ENCODE measurements at places on chromosomes 16 and 17. TPM values are rescaled to one million over a fixed set of nuclear protein-coding genes. Genes with fewer than 3 reads are reported as not detected.

RUNDC3A gene
- total RNA-seq = 44.0 TPM

MGAT5B gene
- total RNA-seq = 18.1 TPM

CLDN6 gene
- total RNA-seq = not detected

SEC14L5 gene
- total RNA-seq = 4.5 TPM

ABCC12 gene
- total RNA-seq = 0.11 TPM

STH gene
- total RNA-seq = 3.1 TPM

C17orf67 gene
- 2.0 TPM for total RNA-seq

UTS2R gene
- total RNA-seq = not detected

TAT gene
- total RNA-seq = 0.10 TPM

OTOA gene
- total RNA-seq = 0.61 TPM

GRCh38 chr17:43789482-43789881 is 9.2 kb downstream of the CFAP97D1 start:
- H3K27me3 ChIP-seq = no peaks in the 10 kb centered on the region
- no peak for DNase-seq
- no peaks in the 10 kb centered on the region for H3K4me1 ChIP-seq

DNA sequence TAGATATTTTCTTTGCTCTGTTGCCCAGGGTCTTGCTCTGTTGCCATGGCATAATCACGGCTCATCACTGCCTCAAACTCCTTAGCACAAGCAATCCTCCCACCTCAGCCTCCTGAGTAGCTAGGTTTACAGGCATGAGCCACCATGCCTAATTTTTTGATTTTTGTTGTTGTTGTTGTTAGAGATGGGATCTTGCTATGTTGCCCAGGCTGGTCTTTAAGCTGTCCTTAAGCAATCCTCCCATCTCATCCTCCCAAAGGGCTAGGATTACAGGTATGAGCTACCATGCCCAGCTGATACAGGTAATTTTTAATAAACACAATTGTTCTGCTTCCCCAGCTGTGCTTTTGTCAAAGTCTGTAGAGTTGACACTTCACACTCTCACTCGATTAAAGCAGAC is 159.3 kb downstream of the PARN start:
- H3K36me3 ChIP-seq = no peaks in the 10 kb centered on the region
- H3K4me1 ChIP-seq = no peaks in the 10 kb centered on the region
- H3K27me3 ChIP-seq = no peaks in the 10 kb centered on the region
- DNase-seq = no peak
- H3K4me3 ChIP-seq = no peak overlapping the region
- H3K27ac ChIP-seq = no peak overlapping the region

- H3K27ac ChIP-seq = no peak overlapping the region
- no peaks in the 10 kb centered on the region for H3K27me3 ChIP-seq
- no peaks in the 10 kb centered on the region for H3K36me3 ChIP-seq
- no peak for DNase-seq
- no peaks in the 10 kb centered on the region for H3K4me1 ChIP-seq
These were observed 60.6 kb downstream of the C16orf82 start for GRCh38 chr16:27127308-27127707.

GRCh38 chr16:68298907-68299561 is 11.7 kb downstream of the SLC7A6OS start:
- no peak overlapping the region for H3K27ac ChIP-seq
- DNase-seq = no peak
- peaks cover 54% of the 10 kb centered on the region for H3K36me3 ChIP-seq
- H3K4me3 ChIP-seq = no peak overlapping the region
- H3K27me3 ChIP-seq = no peaks in the 10 kb centered on the region

DNA sequence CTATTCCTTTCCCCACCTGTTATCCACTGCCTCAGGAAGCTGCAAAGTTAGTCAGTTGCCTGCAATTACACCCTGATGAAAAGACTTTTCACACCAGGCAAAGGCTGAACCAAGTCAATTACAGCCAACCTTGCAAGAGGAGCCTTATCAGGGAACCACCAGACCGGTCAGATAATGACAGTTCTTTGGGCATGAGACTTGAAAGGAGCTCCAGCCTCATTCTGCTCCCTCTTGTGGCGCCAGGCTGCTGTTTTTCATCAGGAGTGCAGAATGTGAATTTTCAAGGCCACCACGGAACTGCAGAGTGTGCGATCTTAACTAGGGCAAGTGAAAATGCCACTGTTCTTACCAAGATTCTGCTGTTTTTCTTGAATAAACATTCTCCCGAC is 22.5 kb downstream of the DNAI2 start:
- H3K36me3 ChIP-seq = no peaks in the 10 kb centered on the region
- no peaks in the 10 kb centered on the region for H3K27me3 ChIP-seq
- H3K27ac ChIP-seq = peak overlapping the region; percentile 37

DNA sequence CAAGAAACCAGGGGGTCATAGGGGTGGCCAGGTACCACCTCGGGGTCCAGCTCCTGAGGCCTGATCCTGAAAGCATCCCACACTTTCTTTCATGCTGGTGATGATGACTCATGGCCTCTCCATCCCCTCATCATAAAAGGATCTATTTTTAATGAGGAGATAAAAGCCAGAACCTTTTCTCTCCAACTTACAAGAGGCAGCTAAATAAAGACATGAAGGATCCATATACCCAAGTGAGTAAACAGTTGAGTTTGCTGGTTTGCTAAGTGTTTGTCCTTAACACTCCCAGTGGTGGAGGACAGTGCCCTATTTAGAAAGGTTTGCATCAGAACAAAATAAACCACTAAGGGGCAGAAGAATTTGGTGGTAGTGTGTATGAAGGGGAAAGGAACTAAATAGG is 383.8 kb downstream of the GRIN2A start:
- no peaks in the 10 kb centered on the region for H3K4me1 ChIP-seq
- no peaks in the 10 kb centered on the region for H3K27me3 ChIP-seq
- no peak overlapping the region for H3K4me3 ChIP-seq
- DNase-seq = no peak

- no peak for DNase-seq
- H3K27me3 ChIP-seq = no peaks in the 10 kb centered on the region
- H3K4me3 ChIP-seq = no peak overlapping the region
- H3K4me1 ChIP-seq = peaks cover 47% of the 10 kb centered on the region
- peaks cover 8% of the 10 kb centered on the region for H3K36me3 ChIP-seq
- no peak overlapping the region for H3K27ac ChIP-seq
These were observed 2.1 kb downstream of the KCNAB3 start for GRCh38 chr17:7927596-7927995.

DNA sequence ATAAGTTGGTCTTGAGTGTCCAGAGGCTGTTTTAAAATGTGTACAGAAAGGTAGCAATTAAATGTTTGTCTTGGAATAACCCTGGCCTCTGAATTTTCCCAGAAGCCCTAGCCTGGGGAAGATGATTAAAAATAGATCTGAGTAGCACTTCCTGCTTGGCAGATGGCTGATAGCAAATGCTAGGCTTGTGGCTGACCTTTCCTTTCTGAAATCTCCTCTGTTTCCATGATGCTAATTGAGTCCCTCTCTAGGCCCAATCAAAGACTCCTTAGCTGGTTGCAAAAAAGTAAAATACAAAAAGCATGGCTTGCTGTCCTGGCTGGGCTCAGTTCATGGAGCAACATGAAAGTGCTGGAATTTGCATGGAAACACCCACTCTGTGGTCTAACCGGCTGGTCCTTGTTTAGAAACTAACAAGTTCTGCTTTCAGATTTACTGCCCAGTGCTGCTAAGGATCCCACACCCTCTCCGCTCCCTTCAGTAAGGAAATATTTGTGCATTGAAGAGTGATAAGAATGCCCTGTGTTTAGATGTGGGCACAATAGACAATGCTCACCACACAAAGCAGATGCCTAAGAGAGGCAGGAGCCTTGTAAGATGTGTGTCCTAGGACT is 40.8 kb downstream of the YPEL2 start:
- no peak overlapping the region for H3K4me3 ChIP-seq
- no peaks in the 10 kb centered on the region for H3K36me3 ChIP-seq
- DNase-seq = no peak

- H3K4me3 ChIP-seq = no peak overlapping the region
- peaks cover 31% of the 10 kb centered on the region for H3K4me1 ChIP-seq
- no peak for DNase-seq
- peaks cover 9% of the 10 kb centered on the region for H3K36me3 ChIP-seq
These were observed 84.2 kb upstream of the LGALS9 start for GRCh38 chr17:27546624-27547300.

DNA sequence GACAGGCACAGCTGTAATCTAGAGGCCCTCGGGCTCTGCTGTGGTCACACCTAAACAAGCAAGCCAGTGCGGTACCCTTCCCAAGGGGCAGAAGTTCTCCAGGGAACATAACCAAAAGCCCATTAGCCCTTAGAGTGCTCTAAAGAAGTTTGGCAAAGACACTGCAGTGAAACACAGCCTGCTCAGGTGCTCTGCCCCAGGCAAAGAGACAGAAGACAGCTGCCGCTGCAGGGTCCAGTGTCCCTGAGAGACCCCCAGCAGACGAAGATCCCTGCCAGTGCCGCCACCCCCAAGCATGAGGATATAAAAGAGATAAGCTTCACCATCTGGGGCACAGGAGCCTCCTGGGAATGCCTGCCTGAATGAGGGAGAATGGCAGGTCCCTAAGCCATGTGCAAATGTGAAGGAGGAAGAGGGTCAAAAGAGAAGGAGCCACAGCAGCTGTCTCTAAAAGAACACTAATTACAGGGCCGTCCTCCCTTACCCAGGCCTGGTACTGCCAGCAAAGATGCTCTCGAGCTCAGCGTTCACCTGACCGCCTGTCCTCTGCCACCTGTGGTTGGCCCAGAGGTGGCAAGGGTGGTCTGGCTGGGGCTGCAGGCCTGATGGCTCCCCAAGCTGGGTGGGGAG is 29.7 kb downstream of the CUEDC1 start:
- no peak overlapping the region for H3K4me3 ChIP-seq
- DNase-seq = no peak
- H3K27ac ChIP-seq = peak overlapping the region; percentile 57
- peaks cover 79% of the 10 kb centered on the region for H3K4me1 ChIP-seq
- H3K27me3 ChIP-seq = no peaks in the 10 kb centered on the region

GRCh38 chr16:78460428-78460827 is 361.0 kb downstream of the WWOX start:
- no peak overlapping the region for H3K27ac ChIP-seq
- no peaks in the 10 kb centered on the region for H3K27me3 ChIP-seq
- H3K36me3 ChIP-seq = no peaks in the 10 kb centered on the region
- H3K4me1 ChIP-seq = no peaks in the 10 kb centered on the region
- no peak for DNase-seq

DNA sequence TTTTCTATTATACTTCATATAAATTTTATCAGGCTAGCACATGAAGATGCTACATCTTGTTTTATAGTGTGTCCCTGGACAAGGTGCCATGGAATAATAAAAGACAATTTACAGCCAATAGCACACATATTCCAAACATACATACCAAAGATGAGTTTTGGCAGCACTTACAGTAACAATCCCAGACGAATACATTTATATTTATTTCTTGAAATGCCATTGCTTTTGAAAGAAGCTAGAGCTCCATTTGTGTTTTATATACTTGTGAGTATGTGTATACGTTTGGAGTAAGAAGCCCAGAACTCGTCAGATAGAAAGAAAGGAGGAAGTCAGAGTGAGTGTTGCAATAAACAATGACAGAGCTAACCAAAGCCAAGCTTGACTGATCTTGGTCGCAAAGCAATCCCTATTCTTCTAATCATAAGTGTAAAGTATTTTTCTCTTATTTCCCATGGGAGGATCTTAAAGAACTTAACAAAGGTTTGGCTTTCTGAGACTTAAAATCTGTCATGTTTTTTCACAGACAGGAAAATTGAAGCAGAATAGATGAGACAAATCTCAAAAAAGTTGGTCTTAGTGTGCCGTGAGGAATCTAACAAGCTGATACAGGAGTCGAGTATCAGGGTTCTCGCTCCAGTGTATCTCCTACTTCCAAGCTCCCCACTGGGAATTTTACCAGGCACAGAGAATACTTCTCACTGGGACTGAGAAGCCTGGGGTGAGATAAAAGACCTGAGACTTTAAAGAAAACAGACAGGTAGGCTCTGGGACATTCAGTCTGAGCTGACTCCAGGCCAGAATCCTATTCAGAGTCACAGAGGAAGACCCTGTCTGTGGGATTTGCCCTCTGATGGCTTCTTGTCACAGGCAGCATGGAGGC is 175.4 kb downstream of the AATF start:
- H3K27me3 ChIP-seq = no peaks in the 10 kb centered on the region
- peaks cover 15% of the 10 kb centered on the region for H3K36me3 ChIP-seq
- H3K27ac ChIP-seq = no peak overlapping the region
- no peaks in the 10 kb centered on the region for H3K4me1 ChIP-seq
- DNase-seq = no peak

DNA sequence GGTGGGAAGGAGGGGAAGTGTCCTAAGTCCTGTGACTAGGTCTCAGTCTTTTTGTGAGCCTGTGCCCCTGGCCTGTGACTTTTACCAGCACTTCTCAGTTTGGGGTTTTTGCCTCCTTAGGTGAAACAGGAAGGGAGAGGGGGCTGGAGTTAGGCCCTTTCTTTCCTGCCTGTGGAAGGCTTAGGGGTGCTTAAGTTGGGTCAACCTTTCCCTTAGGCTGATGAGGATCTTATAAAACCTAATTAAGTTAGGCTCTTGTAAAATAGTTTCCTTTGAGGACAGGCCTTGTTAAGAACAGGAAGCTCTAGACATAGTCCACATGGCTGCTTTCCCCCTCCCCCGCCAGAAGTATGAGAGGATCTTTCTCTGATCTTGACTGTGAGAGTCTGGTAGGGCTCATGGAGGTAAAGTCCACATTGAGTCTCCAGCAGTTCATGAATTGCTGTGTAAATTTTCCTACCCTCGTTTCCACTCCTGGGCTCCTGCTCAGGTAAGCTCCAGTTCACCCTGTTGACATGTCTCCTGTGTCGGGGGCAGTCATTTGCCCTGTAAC is 17.0 kb upstream of the DNASE1 start:
- no peak overlapping the region for H3K27ac ChIP-seq
- H3K36me3 ChIP-seq = peaks cover 22% of the 10 kb centered on the region
- H3K27me3 ChIP-seq = no peaks in the 10 kb centered on the region
- no peak overlapping the region for H3K4me3 ChIP-seq
- no peak for DNase-seq

DNA sequence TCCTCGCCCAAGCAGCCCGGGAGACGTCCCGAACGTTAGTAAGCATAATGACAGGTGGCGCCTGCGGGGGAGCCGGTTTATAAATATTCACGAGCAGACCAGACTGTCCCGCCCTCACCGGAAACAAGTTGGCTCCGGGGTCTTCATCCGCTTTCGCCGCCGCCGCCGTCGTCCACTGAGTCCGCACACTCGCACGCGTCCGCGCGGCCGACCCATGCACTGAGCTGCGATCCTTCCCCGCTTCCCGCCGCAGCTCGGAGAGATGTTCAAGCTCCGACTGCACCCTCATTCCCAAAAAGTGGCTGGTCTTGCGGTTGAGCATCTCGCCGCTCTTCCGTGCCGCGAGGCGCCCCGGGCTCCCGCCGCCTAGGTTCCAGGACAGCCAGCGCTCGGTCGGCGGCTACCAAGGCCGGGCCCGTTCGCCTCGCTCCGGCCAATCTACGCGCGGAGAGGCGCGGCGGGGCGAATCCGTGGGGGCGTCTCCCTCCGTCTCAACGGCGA is 385 bp downstream of the CFAP119 start:
- no peak for DNase-seq
- H3K4me3 ChIP-seq = peak overlapping the region; percentile 91
- H3K27me3 ChIP-seq = no peaks in the 10 kb centered on the region
- H3K4me1 ChIP-seq = peaks cover 29% of the 10 kb centered on the region
- H3K27ac ChIP-seq = peak overlapping the region; percentile 45

All from spinal cord (tissue), 10 donors.